Psoas muscle (tissue), 8 donors: ENCODE measurements at places on chromosomes 5 and 9. TPM values are rescaled to one million over a fixed set of nuclear protein-coding genes. Genes with fewer than 3 reads are reported as not detected.

SMIM27 gene
- 11.7 TPM for total RNA-seq

NSMF gene
- 4.8 TPM for total RNA-seq

- H3K27ac ChIP-seq, result no peak overlapping the region
- H3K4me1 ChIP-seq, result peaks cover under 1% of the 10 kb centered on the region
- no peak for DNase-seq
- H3K4me3 ChIP-seq, result no peak overlapping the region
Observed at GRCh38 chr9:19371942-19372341, 8.1 kb downstream of the RPS6 start.

DNA sequence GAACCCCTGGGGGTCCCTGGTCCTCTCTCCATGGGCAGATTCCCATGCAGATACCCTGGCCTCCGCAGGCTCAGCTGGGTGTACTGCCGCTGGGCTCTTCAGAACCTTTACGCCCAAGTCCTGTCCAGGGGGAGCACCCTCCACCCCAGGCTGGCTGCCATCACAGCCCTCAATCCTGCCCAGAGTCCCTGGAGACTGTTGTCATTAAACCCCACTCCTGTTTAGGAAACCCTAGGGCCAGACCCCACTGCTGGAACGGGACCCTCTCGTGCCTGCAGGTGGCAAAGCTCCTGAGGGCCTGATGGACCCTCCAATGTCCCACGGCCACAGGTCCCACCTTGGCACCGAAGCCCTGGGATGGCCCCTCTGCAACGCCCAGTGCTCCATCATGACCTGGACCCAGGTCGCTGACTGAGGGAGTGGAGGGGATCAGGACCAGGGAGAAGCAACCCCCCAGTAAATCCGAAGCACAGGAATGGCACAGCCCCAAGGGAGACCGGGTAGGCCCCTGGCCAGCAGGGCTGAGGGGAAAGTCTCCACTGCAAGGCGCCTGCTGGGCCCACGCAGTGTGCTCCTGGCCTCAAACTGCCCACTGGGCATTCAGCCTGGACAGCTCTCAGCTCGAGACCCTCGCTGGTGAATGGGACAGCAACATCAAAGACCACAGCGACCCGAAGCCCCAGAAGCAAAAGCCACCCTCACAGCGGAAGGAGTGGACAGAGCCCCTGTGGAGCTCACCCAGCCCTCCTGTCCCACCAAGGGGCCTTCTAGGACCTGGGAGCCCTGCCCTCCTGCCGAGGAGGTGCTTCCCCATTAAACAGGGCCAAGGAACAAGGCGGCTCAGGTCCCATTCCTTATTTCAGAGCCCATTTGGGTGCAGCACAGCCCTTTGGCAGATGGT lies 8.3 kb downstream of the ZDHHC11B start:
- H3K36me3 ChIP-seq, result no peaks in the 10 kb centered on the region
- no peak overlapping the region for H3K27ac ChIP-seq
- DNase-seq, result peak; percentile 25
- H3K4me3 ChIP-seq, result peak overlapping the region; percentile 34
- no peaks in the 10 kb centered on the region for H3K27me3 ChIP-seq

DNA sequence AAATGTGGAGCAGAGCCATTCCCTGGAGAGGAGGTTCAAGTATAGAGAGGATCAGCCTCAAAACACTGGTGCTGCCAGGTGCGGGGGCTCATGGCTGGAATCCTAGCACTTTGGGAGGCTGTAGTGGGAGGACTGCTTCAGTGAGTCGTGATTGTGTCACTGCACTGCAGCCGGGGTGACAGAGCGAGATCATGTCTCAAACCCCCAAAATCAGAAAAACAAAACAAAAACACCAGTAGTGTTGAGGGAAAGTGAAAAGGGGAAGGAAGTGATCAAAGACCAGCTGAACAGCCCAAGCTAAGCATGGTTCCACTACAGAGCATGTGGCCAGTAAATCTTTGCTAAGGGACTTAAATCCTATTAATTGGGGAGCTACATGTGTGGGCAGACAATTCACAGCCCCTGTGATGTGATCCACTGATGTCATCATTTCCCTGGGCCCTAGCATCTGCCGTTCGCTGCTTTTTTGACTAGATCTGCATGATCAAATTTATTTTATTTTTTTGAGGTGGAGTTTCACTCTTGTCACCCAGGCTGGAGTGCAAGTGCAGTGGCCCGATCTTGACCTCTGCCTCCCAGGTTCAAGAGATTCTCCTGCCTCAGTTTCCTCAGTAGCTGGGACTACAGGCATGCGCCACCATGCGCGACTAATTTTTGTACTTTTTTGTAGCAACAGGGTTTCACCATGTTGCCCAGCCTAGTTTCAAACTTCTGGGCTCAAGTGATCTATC lies 2.7 kb upstream of the PCBD2 start:
- no peak overlapping the region for H3K27ac ChIP-seq
- H3K36me3 ChIP-seq, result no peaks in the 10 kb centered on the region
- H3K4me1 ChIP-seq, result no peaks in the 10 kb centered on the region
- no peak for DNase-seq
- H3K4me3 ChIP-seq, result no peak overlapping the region
- H3K27me3 ChIP-seq, result no peaks in the 10 kb centered on the region

GRCh38 chr5:167643631-167644280 lies 647.7 kb upstream of the WWC1 start:
- no peaks in the 10 kb centered on the region for H3K27me3 ChIP-seq
- no peaks in the 10 kb centered on the region for H3K36me3 ChIP-seq
- no peak overlapping the region for H3K4me3 ChIP-seq
- H3K4me1 ChIP-seq, result no peaks in the 10 kb centered on the region
- no peak overlapping the region for H3K27ac ChIP-seq

- H3K4me3 ChIP-seq, result no peak overlapping the region
- H3K27ac ChIP-seq, result peak overlapping the region; percentile 72
- peaks cover 3% of the 10 kb centered on the region for H3K36me3 ChIP-seq
- H3K27me3 ChIP-seq, result no peaks in the 10 kb centered on the region
Observed at GRCh38 chr9:134049772-134050588, 17.8 kb downstream of the BRD3 start.

- DNase-seq, result no peak
- no peaks in the 10 kb centered on the region for H3K4me1 ChIP-seq
- H3K27me3 ChIP-seq, result no peaks in the 10 kb centered on the region
- H3K27ac ChIP-seq, result no peak overlapping the region
- H3K36me3 ChIP-seq, result no peaks in the 10 kb centered on the region
- no peak overlapping the region for H3K4me3 ChIP-seq
Observed at GRCh38 chr5:145062280-145063062, 772.7 kb downstream of the PRELID2 start.

DNA sequence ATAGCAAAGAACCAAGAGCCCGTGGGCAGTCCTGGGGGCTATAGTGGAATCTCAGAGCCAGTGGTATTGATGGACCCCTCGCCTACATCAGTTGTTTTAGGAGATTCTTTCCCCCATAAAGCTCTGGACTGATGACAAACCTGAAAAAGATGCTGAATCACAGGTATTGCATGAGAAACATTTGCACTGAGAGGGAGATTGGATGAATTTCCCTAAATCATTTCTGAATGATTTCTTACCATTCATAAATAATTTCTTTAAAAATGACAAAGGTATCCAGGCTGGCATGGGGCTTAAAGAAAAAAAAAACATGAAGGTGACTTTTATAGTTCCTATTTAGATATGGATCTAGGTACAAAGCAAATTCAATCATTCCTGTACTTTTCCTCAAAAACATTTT lies 54.0 kb upstream of the SLIT3 start:
- no peaks in the 10 kb centered on the region for H3K27me3 ChIP-seq
- H3K27ac ChIP-seq, result no peak overlapping the region
- no peaks in the 10 kb centered on the region for H3K36me3 ChIP-seq
- no peaks in the 10 kb centered on the region for H3K4me1 ChIP-seq

DNA sequence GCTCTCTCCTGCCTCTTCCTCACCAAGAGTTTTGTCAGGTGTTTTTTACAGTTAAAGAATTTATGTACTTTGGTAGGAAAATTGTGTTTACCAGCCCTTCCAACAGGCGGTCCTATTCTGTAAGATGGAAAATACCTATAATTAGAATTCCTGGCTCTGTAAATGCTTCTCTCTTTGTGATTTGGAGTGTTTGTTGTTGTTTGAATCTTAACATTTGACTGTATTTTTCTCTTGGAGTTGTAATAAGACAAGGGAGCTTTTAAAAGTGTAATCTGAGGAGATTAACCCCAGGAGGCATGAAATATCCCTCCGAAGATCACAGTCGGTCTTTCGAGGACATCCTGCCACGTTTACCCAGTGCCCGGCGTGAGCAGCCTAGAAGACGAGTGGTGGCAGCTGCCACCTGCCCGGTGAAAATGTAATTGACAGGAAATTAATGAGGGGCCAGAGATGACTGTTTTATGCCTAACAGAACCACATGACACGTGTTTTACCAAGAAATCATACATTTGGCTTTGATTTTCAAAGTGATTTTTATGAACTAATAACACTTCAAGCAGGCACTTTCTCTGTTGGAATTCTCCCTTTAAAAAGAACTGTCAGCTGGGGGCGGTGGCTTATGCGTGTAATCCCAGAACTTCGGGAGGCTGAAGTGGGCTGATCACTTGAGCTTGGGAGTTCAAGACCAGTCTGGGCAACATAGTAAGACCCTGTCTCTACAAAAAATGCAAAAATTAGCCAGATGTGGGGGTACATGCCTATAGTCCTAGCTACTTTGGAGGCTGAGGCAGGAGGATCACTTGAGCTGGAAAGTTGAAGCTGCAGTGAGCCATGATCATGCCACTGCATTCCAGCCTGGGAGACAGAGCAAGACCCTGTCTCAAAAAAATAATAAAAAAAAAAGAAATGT lies 20.0 kb downstream of the ANKRD33B start:
- no peaks in the 10 kb centered on the region for H3K27me3 ChIP-seq
- peaks cover 8% of the 10 kb centered on the region for H3K4me1 ChIP-seq
- peak overlapping the region; percentile 58 for H3K27ac ChIP-seq

DNA sequence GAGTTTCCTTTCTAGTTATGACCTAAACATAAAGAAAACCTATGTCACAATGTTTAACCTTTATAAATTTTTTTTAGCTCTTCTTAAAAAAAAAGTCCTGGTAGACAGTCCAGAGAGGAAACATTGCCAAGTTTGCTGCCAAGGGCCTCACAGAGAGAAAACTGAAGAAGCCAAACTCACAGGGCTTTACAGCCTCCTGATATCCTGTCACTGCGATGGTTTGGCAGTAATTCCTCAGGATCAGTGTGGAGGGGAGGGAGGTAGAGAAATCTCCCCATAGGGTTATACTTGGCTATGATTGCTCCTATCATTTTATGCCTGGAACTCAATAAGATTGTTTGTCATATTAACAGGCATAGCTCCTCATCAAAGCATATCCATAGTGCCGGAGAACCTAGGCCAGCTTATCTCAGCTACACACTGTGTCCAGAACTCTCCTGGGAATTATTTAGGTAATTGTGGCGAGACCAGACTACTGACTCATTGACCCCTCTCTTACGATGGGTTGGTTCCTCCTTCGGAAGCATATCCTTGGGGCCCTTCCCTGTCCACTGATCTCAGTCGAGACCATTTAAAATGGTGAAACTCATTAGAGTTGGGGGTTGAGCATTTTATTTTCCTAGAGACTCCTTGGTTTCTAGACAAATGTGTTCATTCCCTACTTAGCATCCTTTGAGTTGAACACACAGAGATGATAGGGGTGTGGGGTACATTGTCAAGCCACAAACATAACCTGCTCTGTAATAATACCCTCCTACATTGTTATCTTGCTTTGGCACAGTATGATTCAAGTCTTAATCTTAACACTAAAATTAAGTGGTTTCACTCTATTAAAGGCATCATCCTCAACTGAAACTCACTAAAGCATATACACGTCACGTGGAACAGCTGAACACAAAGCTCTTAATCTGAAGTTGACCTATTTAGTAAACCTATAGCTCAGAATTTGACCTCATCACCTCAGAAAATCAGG lies 53.4 kb upstream of the TMC1 start:
- H3K27me3 ChIP-seq, result no peaks in the 10 kb centered on the region
- no peaks in the 10 kb centered on the region for H3K36me3 ChIP-seq
- H3K4me1 ChIP-seq, result no peaks in the 10 kb centered on the region
- H3K4me3 ChIP-seq, result no peak overlapping the region
- H3K27ac ChIP-seq, result no peak overlapping the region

DNA sequence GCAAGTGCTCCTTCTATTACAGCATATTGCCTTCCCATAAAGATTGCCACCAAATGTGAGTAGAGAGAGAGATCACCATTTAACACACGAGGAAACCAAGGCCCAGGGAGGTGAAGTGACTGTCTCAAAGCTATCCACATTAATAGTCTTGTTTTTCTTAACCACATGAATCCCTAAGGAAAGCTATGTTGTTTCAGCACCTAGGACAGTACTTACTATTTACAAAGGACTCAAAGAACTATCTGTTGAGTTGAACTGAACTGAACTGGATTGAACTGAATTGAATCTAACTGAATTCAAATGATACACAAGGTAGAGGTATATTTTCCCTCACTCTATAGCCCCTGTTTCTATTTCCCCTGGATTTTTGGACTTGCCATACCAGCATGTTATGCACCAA lies 430.4 kb downstream of the CAAP1 start:
- H3K27me3 ChIP-seq, result no peaks in the 10 kb centered on the region
- no peak for DNase-seq
- H3K36me3 ChIP-seq, result no peaks in the 10 kb centered on the region
- no peak overlapping the region for H3K27ac ChIP-seq

GRCh38 chr9:120932086-120932823 lies 5.7 kb upstream of the TRAF1 start:
- H3K4me1 ChIP-seq, result peaks cover 24% of the 10 kb centered on the region
- no peaks in the 10 kb centered on the region for H3K36me3 ChIP-seq
- H3K4me3 ChIP-seq, result no peak overlapping the region
- no peak for DNase-seq
- peak overlapping the region; percentile 74 for H3K27ac ChIP-seq

ROPN1L gene
- not detected for total RNA-seq

COL27A1 gene
- 3.9 TPM for total RNA-seq

PCDHB10 gene
- 0.26 TPM for total RNA-seq

- H3K36me3 ChIP-seq, result no peaks in the 10 kb centered on the region
- DNase-seq, result no peak
- H3K27ac ChIP-seq, result no peak overlapping the region
- no peak overlapping the region for H3K4me3 ChIP-seq
- no peaks in the 10 kb centered on the region for H3K27me3 ChIP-seq
Observed at GRCh38 chr9:121227862-121228261, 26.2 kb upstream of the RAB14 start.

- DNase-seq, result no peak
- H3K4me3 ChIP-seq, result no peak overlapping the region
- H3K27me3 ChIP-seq, result peaks cover 4% of the 10 kb centered on the region
- no peak overlapping the region for H3K27ac ChIP-seq
- no peaks in the 10 kb centered on the region for H3K4me1 ChIP-seq
- no peaks in the 10 kb centered on the region for H3K36me3 ChIP-seq
Observed at GRCh38 chr9:76701441-76702039, 62.7 kb upstream of the PCA3 start.

DNA sequence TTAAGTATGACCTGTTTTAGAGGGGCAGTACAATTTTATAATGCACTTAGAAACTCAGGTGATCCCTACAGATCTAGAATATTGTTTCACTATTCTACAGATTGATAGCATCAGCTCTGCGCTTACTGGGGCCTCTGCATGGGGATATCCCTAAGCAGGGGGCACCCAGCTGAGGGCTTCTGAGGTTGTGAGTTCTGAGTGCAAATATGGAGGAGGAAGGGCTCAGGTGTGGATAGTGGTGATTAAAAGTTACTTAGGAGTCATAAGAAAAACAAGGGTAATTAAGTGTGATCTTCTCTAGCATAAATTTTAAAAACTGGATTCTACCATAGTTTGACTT lies 274.4 kb downstream of the EFNA5 start:
- no peak overlapping the region for H3K4me3 ChIP-seq
- H3K27ac ChIP-seq, result no peak overlapping the region
- H3K36me3 ChIP-seq, result no peaks in the 10 kb centered on the region
- no peaks in the 10 kb centered on the region for H3K4me1 ChIP-seq
- no peak for DNase-seq

GRCh38 chr5:110256298-110256697 lies 470.2 kb downstream of the TMEM232 start:
- H3K27me3 ChIP-seq, result no peaks in the 10 kb centered on the region
- H3K27ac ChIP-seq, result no peak overlapping the region
- DNase-seq, result no peak
- no peaks in the 10 kb centered on the region for H3K4me1 ChIP-seq
- H3K4me3 ChIP-seq, result no peak overlapping the region
- no peaks in the 10 kb centered on the region for H3K36me3 ChIP-seq

PHYHD1 gene
- 26.9 TPM for total RNA-seq
